T-cell (primary cell): ENCODE measurements at places on chromosomes 13 and 19. TPM values are rescaled to one million over a fixed set of nuclear protein-coding genes. Genes with fewer than 3 reads are reported as not detected.

- peaks cover 21% of the 10 kb centered on the region for H3K27me3 ChIP-seq
- H3K4me3 ChIP-seq = no peak overlapping the region
- DNase-seq = no peak
- no peaks in the 10 kb centered on the region for H3K4me1 ChIP-seq
- H3K36me3 ChIP-seq = no peaks in the 10 kb centered on the region
These were observed 45.7 kb upstream of the CCNE1 start for GRCh38 chr19:29766100-29766499.

DNA sequence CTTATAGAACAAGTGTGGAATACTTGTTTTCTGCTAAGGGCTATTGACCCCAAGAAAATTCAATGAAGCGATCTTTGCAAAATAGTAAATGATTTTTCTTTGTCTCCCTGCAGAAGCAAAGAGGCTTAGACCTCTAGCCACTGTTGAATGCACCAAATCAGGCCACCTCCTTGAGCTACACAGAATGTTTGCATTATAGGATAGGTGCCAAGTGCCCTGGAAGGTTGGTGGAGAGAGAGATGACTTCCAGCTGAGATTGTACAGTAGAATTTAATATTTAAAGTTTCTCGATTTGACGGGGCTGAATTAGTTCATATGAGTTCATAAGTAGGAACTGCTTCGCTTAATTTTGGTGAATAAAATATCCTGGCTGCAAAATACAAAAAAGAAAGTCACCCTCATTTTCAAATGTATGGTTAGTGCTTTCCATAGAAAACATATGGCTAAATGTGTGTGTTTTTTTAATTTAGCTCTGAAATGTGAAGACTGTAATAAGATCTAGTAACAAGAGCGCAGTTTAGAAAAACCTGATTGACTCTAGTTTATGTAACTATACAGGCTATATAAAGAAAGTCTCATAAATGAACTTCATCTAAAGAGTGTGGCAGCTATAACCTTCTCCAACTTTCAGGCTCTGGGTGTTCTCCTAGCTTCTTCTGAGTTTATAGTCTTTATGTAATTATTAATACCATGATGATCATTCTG is 41.6 kb downstream of the LRCH1 start:
- no peaks in the 10 kb centered on the region for H3K27me3 ChIP-seq
- H3K4me3 ChIP-seq = no peak overlapping the region
- H3K36me3 ChIP-seq = no peaks in the 10 kb centered on the region

DNA sequence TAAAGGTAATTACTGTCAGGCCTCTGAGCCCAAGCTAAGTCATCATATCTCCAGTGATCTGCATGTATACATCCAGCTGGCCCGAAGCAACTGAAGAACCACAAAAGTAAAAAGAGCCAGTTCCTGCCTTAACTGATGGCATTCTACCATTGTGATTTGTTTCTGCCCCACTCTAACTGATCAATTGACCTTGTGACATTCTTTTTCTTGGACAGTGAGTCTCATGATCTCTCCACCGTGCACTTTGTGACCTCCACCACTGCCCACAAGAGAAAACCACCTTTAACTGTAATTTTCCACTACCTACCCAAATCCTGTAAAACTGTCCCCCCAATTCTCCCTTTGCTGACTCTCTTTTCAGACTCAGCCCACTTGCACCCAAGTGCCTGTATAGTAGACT is 17.2 kb upstream of the CXCL17 start:
- H3K4me3 ChIP-seq = no peak overlapping the region
- H3K27me3 ChIP-seq = peaks cover 2% of the 10 kb centered on the region
- no peaks in the 10 kb centered on the region for H3K36me3 ChIP-seq
- H3K27ac ChIP-seq = no peak overlapping the region

The RFX2 gene
- 11.6 TPM for total RNA-seq

GRCh38 chr13:95039415-95039814 is 261.8 kb downstream of the ABCC4 start:
- DNase-seq = no peak
- no peaks in the 10 kb centered on the region for H3K27me3 ChIP-seq
- no peak overlapping the region for H3K4me3 ChIP-seq
